ENCODE measurements at places on chromosomes 5 and 9. TPM values are rescaled to one million over a fixed set of nuclear protein-coding genes. Genes with fewer than 3 reads are reported as not detected.

The C9 gene
- total RNA-seq, result not detected

The C1QTNF2 gene
- total RNA-seq, result not detected

The LPAR1 gene
- total RNA-seq, result not detected

The INSYN2B gene
- not detected for total RNA-seq

The NUTM2F gene
- not detected for total RNA-seq

The GRXCR2 gene
- not detected for total RNA-seq

The AQP3 gene
- 113 TPM for total RNA-seq

The DELE1 gene
- total RNA-seq, result 82.5 TPM

The ELOVL7 gene
- total RNA-seq, result 0.39 TPM

The SARDH gene
- 0.68 TPM for total RNA-seq

The SHC3 gene
- total RNA-seq, result not detected

The CDK5RAP2 gene
- total RNA-seq, result 87.1 TPM

The CAVIN4 gene
- 0.66 TPM for total RNA-seq

The RANBP17 gene
- total RNA-seq, result not detected

The MEGF10 gene
- total RNA-seq, result not detected

The GABRA6 gene
- total RNA-seq, result not detected

The ANKRD18B gene
- 1.9 TPM for total RNA-seq

The XRCC4 gene
- total RNA-seq, result 11.3 TPM

The CWC27 gene
- 29.3 TPM for total RNA-seq

The PCDHA1 gene
- not detected for total RNA-seq

The ADGRD2 gene
- total RNA-seq, result not detected

The ABO gene
- total RNA-seq, result 2.0 TPM

The TEK gene
- total RNA-seq, result not detected

The KIF20A gene
- total RNA-seq, result 40.2 TPM

The LCN1 gene
- total RNA-seq, result not detected

The TIMD4 gene
- 1.1 TPM for total RNA-seq

The PRRX2 gene
- 0.64 TPM for total RNA-seq

The HTR1A gene
- not detected for total RNA-seq

The PTPN3 gene
- total RNA-seq, result 0.61 TPM

The IRX1 gene
- not detected for total RNA-seq

The INSL4 gene
- total RNA-seq, result not detected

The FOXD4L6 gene
- not detected for total RNA-seq

The PCDHGB3 gene
- 0.59 TPM for total RNA-seq

The SPIN1 gene
- 42.3 TPM for total RNA-seq

The CKMT2 gene
- not detected for total RNA-seq

The C7 gene
- not detected for total RNA-seq

The SEMA5A gene
- 1.1 TPM for total RNA-seq

The FSD1L gene
- 6.2 TPM for total RNA-seq

The LEAP2 gene
- total RNA-seq, result 4.0 TPM

The FOXD4L3 gene
- 0.16 TPM for total RNA-seq

The BHMT2 gene
- total RNA-seq, result not detected

The SYNPO gene
- total RNA-seq, result 0.02 TPM

The SPINK6 gene
- total RNA-seq, result not detected

The BTNL9 gene
- total RNA-seq, result not detected

The CER1 gene
- total RNA-seq, result not detected

The SVEP1 gene
- total RNA-seq, result not detected

The WDR70 gene
- 36.8 TPM for total RNA-seq

The CATSPER3 gene
- 0.95 TPM for total RNA-seq

The DCTN4 gene
- 40.6 TPM for total RNA-seq

The RFESD gene
- 4.7 TPM for total RNA-seq

The FAM169A gene
- total RNA-seq, result 1.8 TPM

The SRA1 gene
- total RNA-seq, result 41.2 TPM

The MARCOL gene
- total RNA-seq, result not detected

Measured in T-helper 2 cell treated with Interferon-gamma antibody and Interleukin-4, amounts not matched to agents 100 ng/mL and 5 ng/mL, for 36 hours (primary cell).